ENCODE measurements at places on chromosomes 6 and 20.

GRCh38 chr6:99253271-99253670 is 96.2 kb downstream of the FAXC start:
- no peak for DNase-seq

GRCh38 chr6:13053006-13053461 is 275.3 kb downstream of the TBC1D7 start:
- no peak for DNase-seq

DNA sequence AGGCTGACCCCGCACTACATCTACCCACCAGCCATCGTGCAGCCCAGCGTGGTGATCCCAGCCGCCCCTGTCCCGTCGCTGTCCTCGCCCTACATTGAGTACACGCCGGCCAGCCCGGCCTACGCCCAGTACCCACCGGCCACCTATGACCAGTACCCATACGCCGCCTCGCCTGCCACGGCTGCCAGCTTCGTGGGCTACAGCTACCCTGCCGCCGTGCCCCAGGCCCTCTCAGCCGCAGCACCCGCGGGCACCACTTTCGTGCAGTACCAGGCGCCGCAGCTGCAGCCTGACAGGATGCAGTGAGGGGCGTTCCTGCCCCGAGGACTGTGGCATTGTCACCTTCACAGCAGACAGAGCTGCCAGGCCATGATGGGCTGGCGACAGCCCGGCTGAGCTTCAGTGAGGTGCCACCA is 16.4 kb downstream of the RBM38 start:
- DNase-seq = no peak

DNA sequence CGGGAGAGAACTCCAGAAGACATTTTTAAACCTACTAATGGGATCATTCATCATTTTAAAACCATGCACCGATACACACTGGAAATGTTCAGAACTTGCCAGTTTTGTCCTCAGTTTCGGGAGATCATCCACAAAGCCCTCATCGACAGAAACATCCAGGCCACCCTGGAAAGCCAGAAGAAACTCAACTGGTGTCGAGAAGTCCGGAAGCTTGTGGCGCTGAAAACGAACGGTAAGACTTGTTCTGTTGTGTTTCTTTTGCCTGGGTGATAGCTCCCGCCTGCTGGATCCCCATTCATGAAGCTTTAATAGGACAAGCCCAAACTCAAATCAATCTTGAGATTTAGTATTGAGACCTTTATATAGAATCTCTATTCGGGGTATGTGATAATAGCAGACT is 4.2 kb downstream of the TNFAIP3 start:
- no peak for DNase-seq

- no peak for DNase-seq
These were observed 2.7 kb downstream of the RIMS4 start for GRCh38 chr20:44807684-44808056.

DNA sequence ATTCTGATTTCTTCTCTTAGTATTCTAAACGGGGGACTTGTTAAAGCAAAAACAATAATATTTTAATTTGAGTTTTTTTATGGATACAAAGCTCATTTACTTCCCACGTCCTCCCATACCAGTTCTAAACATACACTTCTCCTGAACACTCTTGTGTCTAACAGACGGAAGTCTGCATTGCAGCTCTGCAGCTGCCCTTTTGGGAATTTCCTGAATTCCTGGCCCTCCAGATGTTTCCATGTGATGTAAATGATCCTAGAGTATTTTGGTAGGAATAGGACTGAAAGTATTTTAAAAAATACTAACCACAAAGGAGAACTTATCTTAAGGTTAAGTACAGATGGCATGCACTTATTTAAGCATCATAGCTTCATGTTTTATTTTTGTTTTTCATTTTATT is 886.7 kb downstream of the TBC1D32 start:
- DNase-seq = no peak

All from hematopoietic multipotent progenitor cell (in vitro differentiated cells).